ENCODE measurements at places on chromosomes 3 and 15.

DNA sequence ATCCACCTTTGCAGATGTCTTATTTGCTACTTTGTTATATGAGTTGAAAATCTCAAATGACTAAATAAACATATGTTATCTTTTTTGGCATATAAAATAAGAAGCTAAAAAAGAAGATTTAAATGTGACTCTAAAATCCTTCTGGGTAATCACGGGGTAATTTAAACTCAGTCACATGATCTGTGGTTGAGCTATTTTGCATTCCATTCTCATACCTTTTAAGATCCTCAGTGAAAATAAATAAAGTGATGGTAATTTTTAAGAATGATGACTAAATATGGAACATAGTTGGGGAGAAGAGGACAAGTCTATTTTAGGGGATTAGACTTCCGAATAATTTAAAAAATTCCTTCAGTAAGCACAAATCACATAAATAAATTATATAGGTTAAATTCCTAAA lies 1076.8 kb downstream of the TUSC7 start:
- DNase-seq: no peak

GRCh38 chr3:178880274-178880673 lies 191.3 kb downstream of the ZMAT3 start:
- no peak for DNase-seq

DNA sequence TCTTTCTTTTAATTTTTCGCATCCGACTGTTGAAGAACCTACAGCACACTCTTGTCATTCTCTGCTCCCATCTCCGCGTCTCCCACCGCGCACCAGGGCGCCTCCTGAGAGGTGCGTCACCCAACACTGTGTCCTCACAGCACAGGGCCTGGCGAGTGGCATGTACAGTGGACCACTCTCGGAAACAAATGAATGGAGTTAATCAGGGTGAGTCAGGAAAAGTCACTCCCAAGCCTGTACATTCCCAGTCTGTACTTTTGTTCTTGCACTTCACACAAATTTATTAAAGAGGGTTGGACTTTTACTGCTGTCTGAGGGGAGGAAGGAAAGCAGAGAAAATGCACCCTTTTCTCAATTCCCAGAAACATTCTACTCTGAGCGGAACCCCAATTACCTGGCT lies 625 bp downstream of the COL6A6 start:
- DNase-seq: no peak

GRCh38 chr15:63858881-63859280 lies 25.1 kb upstream of the HERC1 start:
- no peak for DNase-seq

Measured in stimulated activated CD8-positive, alpha-beta memory T cell treated with anti-CD3 and anti-CD28 coated beads, Interleukin-7, amount 100 ng/mL, for 1 hour (primary cell).